ENCODE measurements at places on chromosomes 5 and 9. TPM values are rescaled to one million over a fixed set of nuclear protein-coding genes. Genes with fewer than 3 reads are reported as not detected.

Gene MARCOL
- not detected for total RNA-seq

DNA sequence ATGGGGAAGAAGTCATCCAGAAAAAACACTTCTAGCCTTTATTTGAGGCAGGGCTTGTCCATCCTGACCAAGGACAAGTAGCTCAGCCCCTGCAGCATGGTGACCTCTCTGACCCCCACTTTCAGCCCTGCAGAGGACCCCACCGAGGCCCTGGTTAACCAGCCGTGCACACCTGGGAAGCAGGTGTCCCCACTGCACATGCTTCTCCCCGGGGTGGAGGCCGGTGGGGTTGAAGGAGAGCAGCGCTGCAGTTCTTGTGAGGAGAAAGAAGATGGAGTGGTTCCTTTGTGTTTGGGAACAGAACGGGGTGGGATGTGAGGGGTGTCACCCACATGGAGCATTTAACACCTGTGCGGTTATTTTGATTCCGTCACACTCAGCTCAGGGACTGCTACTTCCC, 21.1 kb upstream of the ZBTB34 start:
- no peak for DNase-seq

- no peak for DNase-seq
Observed at GRCh38 chr5:128574041-128574440, 36.0 kb upstream of the FBN2 start.

DNA sequence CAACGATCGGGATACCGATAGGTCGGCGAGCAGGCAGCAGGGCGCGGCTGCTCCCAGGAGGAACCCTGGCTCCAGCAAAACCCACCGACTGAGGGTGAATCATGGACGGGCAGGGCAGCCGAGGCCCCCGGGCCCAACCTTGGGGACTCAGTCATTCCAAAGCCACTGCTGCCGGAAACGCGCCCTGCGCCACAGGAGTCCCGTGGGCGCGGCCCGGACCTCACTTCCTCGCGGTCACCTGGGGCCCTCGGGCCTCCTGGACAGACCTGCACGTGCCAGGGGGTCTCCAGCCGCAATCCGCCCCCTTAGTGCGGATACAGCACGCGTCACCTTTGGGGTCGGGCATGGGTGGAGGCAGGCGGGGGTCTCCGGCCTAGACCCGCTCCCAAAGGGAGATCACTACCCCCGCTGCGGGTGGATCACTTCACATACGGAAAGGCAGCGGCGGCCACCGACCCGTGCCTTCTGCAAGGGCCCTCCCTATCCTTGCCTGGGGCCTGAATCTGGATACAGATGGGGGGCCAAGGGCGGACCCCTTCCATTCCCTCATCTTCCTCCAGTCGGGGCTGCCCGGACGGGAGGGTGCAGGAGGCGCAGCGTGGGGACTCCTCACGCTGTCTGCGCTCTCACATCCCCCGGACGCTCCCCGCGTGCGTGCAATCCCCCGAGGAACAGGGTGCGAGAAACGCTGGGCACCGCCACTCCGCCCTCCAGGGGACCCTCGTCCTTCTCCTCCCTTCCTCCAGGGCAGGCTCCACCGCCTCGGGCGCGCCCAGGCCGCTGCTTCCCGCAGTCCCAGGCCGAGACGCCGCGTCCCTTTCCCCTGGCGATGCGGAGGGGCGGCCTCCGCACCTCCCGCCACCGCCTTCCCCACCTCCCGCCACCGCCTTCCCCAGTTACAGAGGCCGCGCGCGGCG, 586 bp downstream of the TXN start:
- peak; percentile 67 for DNase-seq

GRCh38 chr9:38272710-38273109, 119.8 kb upstream of the ALDH1B1 start:
- DNase-seq, result no peak

- DNase-seq, result no peak
Observed at GRCh38 chr9:112502175-112502946, 15.7 kb downstream of the KIAA1958 start.

GRCh38 chr9:33139421-33140228, 27.5 kb downstream of the B4GALT1 start:
- no peak for DNase-seq

DNA sequence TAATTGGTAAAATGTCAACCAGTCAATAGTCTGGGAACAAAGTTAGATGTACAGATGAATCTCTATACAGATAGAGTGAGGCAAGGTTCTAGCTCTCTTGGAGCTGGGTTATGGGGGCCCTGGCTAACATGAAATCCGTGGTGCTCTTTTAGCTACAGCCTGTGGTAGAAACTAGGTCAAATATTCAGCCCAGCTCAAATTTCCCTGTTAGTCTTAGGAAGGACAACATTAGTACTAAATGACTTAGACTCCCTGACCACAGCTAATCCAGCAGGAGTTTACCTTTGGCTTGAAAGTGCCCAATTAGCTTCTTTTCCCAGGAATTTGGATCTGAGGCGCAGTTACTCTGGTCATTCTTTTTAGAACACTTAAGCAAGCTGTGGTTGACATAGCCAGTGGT, 170.5 kb downstream of the DMRTA1 start:
- no peak for DNase-seq

All from activated naive CD8-positive, alpha-beta T cell treated with anti-CD3 and anti-CD28 coated beads, Interleukin-2, amount 10 ng/mL, durations not matched to agents 7 days and 5 days (primary cell).